Liver (tissue), 10 donors: ENCODE measurements at places on chromosomes 2 and 18. TPM values are rescaled to one million over a fixed set of nuclear protein-coding genes. Genes with fewer than 3 reads are reported as not detected.

DNA sequence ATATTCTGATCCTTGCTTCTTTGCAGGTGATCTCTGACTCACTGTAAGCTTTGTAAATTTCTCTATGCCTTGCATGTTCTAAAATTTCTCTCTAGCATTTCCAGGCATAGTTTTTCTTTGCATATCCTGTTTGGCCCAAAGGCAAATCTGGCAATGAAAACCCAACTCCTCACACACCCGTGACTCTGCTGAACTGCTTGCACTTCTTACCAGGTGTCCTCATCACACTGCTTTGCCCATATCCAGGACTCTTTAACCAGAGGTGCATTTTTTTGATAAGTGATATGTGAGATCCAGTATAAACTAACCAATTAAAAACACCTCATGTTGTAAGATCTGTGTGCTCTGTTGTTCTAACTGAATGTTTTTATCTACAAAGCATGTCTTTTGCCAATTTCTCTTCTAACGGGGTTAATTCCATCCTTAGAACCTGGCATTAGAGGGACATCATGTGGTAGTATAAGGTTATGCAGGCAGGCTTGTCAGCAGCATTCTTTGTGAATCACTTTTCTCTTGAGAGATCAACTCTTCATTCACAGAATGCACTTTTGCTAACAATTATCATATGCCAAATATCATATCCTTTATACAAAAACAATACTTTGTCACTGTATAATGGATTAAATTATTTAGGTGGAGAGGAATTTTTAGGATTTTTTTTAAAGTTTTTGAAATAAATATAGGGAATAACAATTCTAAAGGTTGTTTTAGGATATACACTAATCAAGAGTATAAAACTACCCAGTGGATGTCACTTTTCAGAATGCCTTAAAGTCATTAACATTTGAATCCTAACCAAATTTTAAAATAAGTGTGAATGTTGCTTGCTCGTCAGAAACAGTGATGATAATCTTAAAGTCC, 20.8 kb upstream of the TMX3 start:
- no peak for DNase-seq

GRCh38 chr2:17416884-17417391, 101.3 kb downstream of the RAD51AP2 start:
- DNase-seq: no peak

GRCh38 chr2:79511320-79511951, 1.4 kb upstream of the CTNNA2 start:
- DNase-seq: peak; percentile 41

The ANKRD39 gene
- 4.7 TPM for total RNA-seq

GRCh38 chr2:69646714-69647113, 3.2 kb upstream of the AAK1 start:
- DNase-seq: no peak

The IL1F10 gene
- total RNA-seq: not detected

The KIF1A gene
- total RNA-seq: 0.14 TPM

The FAM161A gene
- total RNA-seq: 0.59 TPM

The SLC23A3 gene
- total RNA-seq: 0.23 TPM

GRCh38 chr2:202035089-202035940, 1.7 kb downstream of the FZD7 start:
- peak; percentile 50 for DNase-seq

DNA sequence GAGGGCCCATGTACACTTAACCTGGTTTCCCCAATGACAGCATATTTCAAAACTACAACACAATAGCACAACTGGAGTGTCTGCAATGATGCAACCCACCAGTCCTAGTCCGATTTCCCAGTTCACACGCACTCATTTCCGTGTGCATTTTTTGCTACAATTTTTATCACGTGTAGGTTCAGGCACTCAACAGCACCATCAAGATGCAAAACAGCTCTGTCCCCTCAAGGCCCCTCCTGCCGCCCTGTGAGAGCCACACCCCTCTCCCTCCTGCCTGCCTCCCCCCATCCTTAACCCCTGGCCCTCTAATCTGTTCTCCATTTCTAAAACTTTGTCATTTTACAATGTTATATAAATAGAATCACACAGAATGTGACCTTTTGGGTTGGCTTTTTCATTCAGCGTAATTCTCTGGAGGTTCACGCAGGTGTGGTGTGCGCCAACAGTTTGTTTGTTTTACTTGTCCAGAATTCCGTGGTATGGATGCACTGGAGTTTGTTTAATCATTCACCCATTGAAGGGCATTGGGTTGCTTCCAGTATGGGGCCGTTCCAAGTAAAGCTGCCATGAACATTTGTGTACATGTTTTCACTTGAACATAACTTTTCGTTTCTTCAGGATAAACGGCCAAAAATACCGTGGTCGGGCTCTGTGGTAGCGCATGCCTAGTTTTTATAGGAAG, 8.4 kb downstream of the KCNIP3 start:
- DNase-seq: no peak

The EML6 gene
- total RNA-seq: 1.7 TPM

- DNase-seq: no peak
Measured at GRCh38 chr2:162106146-162106551, 32.1 kb upstream of the DPP4 start.

The HOXD13 gene
- not detected for total RNA-seq

The MARS2 gene
- 6.8 TPM for total RNA-seq

The LTBP1 gene
- total RNA-seq: 57.6 TPM

The AMER3 gene
- not detected for total RNA-seq

- no peak for DNase-seq
Measured at GRCh38 chr2:187091664-187092063, 242.7 kb upstream of the ZSWIM2 start.
